ENCODE measurements at places on chromosomes 3 and 15.
A peak's percentile ranks its signal among the peaks of the same experiment; 100 is the strongest.

GRCh38 chr15:36785396-36785795 is 206.0 kb downstream of the CDIN1 start:
- DNase-seq: no peak

GRCh38 chr3:77620009-77620408 is 580.1 kb downstream of the ROBO2 start:
- no peak for DNase-seq

DNA sequence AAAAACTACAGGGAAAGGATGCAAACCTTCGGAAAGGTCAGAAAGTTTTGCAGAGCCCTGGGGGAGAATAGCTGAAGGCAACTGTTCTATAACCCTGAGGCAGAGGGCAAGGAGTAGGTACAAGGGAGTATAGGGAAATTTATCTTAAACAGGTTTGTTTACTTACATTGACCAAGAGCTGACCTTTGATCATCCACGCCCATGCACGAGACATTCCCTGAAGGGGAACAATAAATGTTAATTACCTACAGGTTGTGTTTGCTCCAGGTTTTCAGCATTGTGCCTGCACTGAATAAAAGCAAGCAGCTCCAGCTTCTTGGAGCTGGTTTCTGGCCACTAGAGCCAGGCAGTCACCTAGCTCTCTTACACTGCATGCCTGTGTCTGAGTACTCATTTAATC is 524.5 kb upstream of the TGFBR2 start:
- peak; percentile 5 for DNase-seq

- DNase-seq: no peak
Measured at GRCh38 chr3:128489674-128489926, 3.4 kb downstream of the GATA2 start.

- DNase-seq: no peak
Measured at GRCh38 chr3:194360568-194360967, 9.0 kb downstream of the LRRC15 start.

GRCh38 chr15:74725845-74726773 is 781 bp upstream of the CYP1A1 start:
- no peak for DNase-seq

GRCh38 chr15:68557469-68558317 is 21.1 kb upstream of the CORO2B start:
- DNase-seq: no peak

- no peak for DNase-seq
Measured at GRCh38 chr3:123447749-123448517, 957 bp downstream of the ADCY5 start.

DNA sequence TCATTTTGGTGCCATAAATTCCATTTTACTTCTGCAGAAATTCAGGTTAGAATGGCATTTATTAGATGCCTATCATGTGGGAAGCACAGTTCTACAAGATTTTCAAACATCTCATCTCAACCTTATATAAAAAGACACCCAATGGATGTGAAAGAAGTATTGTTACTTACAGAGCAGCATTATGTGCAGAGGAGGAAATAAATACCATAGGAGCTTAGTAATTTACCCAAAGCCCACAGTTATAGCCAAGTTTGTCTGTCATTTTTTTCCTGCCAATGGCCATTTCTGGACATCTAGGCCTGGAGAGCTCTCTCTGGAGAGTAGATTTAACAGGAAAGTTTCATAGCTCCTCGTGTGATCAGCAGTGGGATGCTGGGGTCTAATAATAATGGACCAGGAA is 659.4 kb upstream of the NAALADL2 start:
- no peak for DNase-seq

GRCh38 chr3:146326875-146327543 is 76.1 kb upstream of the PLSCR4 start:
- DNase-seq: peak; percentile 2

- DNase-seq: no peak
Measured at GRCh38 chr15:44790656-44791055, 54.3 kb downstream of the TRIM69 start.

GRCh38 chr3:185647880-185648210 is 61.8 kb downstream of the SENP2 start:
- DNase-seq: no peak

- DNase-seq: peak; percentile 23
Measured at GRCh38 chr15:33132722-33133345, 61.7 kb downstream of the FMN1 start.

DNA sequence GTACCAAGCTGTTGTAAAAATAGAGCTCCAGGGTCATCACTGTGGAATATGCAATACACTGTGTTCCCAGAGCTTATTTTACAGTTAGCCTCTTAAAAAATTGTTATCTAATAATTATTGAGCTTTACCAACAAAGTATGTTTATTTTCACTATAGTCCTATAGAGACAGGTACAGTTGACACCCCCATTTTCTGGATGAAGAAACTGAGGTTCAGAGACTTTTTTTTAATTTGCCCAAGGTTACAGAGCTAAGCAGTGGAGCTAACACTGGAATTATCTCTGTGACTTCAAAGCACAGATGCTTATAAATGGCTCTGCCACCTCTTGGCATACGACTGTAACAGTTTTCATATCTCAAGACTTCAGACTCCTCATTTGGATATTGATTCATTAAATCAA is 126.4 kb downstream of the FEZF2 start:
- DNase-seq: no peak

GRCh38 chr15:73338606-73339374 is 30.0 kb downstream of the HCN4 start:
- no peak for DNase-seq

- no peak for DNase-seq
Measured at GRCh38 chr3:189999718-190000117, 121.0 kb downstream of the P3H2 start.

DNA sequence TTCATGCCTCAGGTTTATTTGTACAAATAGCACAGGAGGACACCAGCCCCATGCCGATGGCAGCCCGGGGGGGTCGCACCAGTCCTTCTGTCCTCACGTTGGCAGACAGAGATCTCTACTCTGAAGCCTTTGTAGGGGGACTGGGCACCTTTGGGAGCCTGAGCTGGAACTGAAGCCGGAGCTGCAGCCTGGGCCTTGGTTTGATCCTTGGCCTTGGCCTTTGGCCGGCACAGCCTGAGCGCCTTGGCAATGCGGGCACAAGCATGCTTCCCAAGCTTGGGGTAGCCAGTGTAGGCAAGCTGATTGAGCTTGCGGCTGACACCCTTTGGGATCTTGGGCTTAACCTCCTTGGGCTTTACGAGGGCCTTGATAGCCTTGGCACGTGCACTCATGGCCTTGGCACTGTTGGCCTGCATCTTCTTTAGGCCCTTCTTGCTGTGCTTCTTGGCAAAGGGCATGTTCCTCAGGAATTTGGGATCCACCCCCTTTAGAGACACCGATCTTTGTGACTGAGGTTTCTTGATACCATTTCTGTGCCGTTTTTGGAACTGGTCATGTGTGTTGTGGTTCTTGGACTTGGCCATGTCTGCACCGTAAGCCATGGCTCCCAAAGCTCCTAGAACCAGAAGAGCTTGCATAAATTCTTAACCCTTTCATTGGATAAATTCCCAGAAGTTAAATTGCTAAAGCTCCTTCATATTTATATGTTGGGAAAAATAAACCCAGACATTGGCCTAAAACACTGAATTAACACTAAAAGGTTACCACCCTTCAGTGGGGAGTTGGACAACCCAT is 33.4 kb upstream of the UACA start:
- no peak for DNase-seq

GRCh38 chr15:77517579-77517978 is 96.9 kb downstream of the HMG20A start:
- DNase-seq: no peak

GRCh38 chr15:65092911-65093792 is 16.6 kb downstream of the KBTBD13 start:
- no peak for DNase-seq

- no peak for DNase-seq
Measured at GRCh38 chr3:129607391-129608068, 1.1 kb upstream of the PLXND1 start.

- DNase-seq: no peak
Measured at GRCh38 chr3:113804661-113805060, 33.9 kb upstream of the GRAMD1C start.

DNA sequence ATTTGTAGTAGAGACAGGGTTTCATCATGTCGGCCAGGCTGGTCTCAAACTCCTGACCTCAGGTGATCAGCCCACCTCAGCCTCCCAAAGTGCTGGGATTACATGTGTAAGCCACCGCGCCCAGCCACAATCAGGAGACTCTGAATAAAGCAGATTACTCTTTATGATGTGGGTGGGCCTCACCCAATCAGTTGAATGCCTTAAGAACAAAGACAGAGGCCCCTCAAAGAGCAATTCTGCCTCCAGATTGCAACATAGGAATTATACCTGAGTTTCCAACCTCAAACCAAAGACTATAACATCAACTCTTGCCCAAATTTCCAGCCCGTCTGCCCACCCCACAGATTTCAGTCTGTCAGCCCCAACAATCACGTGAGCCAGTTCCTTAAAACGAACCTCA is 18.8 kb upstream of the FAM174B start:
- no peak for DNase-seq

GRCh38 chr3:146203776-146204175 is 42.8 kb upstream of the PLOD2 start:
- DNase-seq: no peak

- no peak for DNase-seq
Measured at GRCh38 chr15:84702961-84703482, 12.9 kb downstream of the SEC11A start.

GRCh38 chr3:149886957-149887356 is 73.9 kb downstream of the RNF13 start:
- DNase-seq: no peak

GRCh38 chr3:13785853-13786436 is 93.9 kb downstream of the WNT7A start:
- no peak for DNase-seq

Data from NCI-H748 treated with DMSO at 0.1 percent for 48 hours (cell line).